ENCODE measurements at places on chromosomes 3 and 15. TPM values are rescaled to one million over a fixed set of nuclear protein-coding genes. Genes with fewer than 3 reads are reported as not detected.

The GPR149 gene
- not detected for total RNA-seq

The BBX gene
- 30.3 TPM for total RNA-seq

The MOBP gene
- total RNA-seq = not detected

The GDPGP1 gene
- 9.2 TPM for total RNA-seq

The CSPG4 gene
- under 0.01 TPM for total RNA-seq

The RARB gene
- total RNA-seq = 3.8 TPM

The NRROS gene
- total RNA-seq = 6.3 TPM

The ZPLD1 gene
- total RNA-seq = not detected

The GPR171 gene
- total RNA-seq = not detected

The SKOR1 gene
- total RNA-seq = under 0.01 TPM

The MINAR1 gene
- 0.51 TPM for total RNA-seq
